ENCODE measurements at places on chromosomes 2 and 18.

GRCh38 chr2:127665267-127665893 is 9.9 kb downstream of the LIMS2 start:
- no peak for DNase-seq

- DNase-seq: no peak
These were observed 196.3 kb downstream of the MC4R start for GRCh38 chr18:60176259-60176658.

GRCh38 chr2:239253264-239253663 is 147.6 kb downstream of the HDAC4 start:
- DNase-seq: no peak

DNA sequence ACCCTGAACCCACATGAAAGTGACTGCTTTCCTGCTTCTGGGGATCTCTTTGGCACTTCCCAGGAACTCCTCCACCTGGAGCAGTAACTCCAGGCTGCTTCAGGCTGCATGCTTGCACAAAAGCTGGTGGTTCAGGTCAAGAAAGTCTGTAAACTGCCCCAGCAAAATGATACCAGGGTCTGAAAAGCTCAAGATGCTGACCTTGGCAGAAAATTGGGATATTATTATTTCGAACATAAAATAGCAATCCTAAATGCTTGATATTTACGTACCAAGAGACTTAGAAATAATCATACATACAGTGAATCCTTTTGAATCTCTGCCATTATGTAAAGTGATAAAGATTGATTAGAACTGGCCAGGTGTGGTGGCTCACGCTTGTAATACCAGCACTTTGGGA is 674.3 kb downstream of the ERBB4 start:
- no peak for DNase-seq

Data from NCI-H2029 (cell line).